DMS153 (cell line): ENCODE measurements at places on chromosomes 3 and 15.

DNA sequence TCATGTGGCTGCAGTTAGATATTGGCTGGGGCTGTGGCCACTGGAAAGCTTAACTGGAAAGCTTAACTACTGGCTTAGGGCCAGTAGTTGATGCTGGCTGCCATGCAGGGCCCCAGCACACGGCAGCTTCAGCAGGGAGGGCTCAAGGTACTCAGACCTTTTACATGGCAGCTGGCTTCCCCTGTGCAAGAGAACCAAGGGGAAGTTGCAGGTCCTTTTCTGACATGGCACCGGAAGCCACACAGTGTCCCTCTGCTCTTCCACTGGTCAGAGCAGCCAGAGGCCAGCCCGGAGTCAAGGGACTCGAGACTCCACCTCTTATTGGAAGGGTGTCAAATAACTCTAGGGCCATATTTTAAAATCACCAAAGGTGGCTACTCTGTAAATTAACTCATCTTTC lies 24.5 kb downstream of the CCR9 start:
- DNase-seq, result no peak

GRCh38 chr15:66221126-66221525 lies 32.4 kb downstream of the MEGF11 start:
- DNase-seq, result no peak

DNA sequence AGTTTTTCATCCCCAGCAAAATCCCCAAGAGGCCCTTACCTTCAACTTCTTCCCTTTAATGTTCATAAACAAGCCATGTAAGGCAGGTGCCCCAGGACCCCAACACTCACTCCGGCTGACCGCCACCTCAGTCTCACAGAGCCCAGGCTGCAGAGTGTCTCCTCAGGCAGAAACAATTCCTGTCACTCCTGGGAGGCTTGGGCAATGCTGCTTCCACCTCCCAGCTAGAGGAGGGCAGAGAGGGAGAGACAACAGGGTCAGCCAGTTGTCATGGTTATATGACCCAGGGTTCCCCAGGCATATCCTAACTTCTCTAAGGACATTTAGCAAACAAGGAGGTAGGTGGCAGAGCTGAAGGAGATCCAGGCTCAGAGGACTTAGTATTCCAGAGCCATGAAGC lies at the start of gene PLIN1:
Gene PLIN1, minus strand, starts transcription at position 156 of the 400 bp plus-strand sequence. CDS start 1,878 bp downstream, outside the sequence.
- no peak for DNase-seq

DNA sequence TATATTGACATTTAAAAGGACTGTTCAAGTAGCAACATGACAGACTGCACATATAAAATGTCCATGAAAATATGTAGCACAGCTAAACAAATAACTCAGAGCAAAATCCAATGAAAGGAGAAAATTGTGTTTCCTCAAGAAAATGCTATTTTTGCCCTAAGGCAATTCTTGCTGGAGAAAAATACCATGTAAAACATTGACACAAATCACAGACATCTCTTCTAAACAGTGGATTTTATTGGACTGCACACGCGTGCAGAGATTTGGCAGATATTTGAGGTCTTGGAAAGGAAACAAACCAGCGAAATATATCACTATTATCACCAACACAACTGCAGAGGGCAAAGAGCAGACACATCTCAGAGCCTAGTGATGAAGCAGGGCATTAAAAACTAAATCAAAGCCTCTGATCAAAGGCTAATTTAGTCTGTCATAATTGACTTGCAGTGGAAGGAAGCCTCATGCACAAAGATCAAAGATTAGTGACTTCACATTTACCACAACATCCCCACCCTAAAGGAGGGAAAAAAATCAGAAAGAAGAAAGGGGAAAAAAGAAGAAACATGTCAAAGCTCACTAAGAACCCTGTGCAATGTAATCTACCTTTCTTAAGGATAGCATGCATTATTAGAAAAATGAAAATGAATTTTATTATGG lies 52.4 kb downstream of the CHL1 start:
- DNase-seq, result no peak

GRCh38 chr3:46124216-46125177 lies 83.6 kb downstream of the CCR1 start:
- DNase-seq, result no peak

DNA sequence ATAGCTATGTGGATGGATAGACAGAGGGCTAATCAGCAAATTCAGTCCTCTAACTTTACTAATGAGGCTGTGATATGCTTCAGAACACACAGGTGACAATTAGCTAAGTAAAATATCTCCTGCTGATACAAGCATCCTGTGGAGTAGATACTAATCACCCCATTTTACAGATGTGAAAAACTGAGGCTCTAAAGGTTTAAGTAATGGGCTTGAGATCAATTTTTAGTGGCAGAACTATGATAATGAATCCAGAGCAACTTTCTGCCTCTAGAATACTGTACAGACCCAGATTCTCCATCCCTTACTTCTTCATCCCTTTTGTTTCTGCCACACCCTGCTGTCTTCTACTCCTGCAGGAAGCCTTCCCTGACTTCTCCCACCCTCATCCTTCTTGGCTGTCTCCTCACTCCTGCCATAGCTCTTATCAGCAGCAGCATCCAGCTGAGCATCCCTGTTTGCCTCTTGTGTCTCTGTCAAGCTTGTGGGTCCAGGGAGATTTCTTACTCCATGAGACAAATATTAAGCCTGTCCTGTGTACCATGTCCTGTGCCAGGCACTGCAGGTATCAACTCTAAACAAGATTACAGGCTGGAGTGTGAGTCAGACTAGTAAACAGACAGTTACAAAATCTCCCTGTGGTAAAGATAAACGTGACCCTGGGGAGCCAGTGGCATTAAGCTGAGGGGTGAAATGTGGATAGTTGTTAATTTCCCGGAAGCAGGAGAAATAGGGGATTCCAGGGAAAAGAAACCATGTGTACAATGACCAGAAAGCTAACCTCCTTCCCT lies 39.2 kb downstream of the SLC6A11 start:
- no peak for DNase-seq

GRCh38 chr3:35864871-35865270 lies 225.5 kb downstream of the ARPP21 start:
- no peak for DNase-seq

DNA sequence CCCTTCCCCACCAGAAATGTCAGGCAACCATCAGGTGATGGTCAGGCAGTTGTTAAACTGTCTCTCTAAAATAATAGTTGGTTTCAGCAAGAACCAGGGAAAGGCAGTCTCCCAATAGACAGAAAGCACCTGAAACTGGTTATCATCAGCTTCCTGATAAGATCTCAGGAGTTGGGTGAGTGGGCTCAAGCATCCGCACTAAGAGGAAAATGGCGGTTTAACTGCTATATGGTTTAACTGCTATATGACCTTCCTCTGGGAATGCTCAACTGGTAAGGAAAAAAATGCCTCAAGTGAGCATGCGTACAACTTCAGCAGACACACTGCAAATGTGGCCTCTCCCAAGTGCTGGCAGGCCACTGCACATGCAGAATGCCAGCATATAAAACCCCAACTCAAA lies 240.8 kb upstream of the CMC1 start:
- DNase-seq, result no peak

- DNase-seq, result no peak
These were observed 26.5 kb downstream of the AKAP13 start for GRCh38 chr15:85406916-85407315.

DNA sequence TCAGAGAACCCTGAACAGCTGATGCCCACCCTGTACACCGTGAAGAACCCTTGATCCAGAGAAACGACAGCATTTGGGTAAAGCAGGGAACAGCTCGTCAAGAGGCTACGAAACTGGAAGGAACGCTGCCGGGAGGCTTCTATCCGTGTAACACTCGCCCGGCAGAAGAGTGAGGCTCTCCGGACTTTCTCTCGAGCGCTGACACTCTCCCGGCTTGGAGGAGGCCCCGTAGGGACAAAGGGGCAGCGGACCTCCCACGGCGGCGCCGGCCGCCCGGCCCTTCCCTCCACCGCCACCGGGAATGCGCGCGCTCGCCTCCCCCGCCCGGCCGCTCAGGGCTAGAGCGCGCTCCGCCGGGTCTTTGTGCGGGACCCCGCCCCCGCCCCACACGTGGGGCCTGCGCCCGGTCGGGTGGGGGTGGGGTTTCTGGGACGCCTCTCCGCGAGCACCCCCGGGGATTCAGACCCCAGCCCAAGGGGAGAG lies 1.7 kb downstream of the HYAL2 start:
- no peak for DNase-seq

DNA sequence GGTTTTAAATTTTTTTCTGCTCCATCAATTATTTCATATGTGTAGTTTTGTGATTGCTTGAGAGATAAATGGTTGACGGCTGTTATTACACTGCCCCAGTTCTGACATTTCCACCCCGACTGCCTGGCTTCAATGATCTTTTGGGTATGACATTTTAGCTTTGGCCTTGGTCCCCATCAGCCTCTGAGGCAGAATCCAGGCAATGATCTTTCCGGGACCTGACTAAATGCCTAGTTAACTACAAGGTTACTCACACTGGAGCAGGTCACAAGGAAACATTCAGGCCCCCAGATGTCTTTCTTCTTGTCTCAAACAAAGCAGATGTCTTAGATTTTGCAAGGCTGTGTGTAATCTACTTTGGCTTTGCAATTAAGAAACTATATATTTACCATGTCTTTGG lies 61.1 kb upstream of the TMCO5A start:
- no peak for DNase-seq

- no peak for DNase-seq
These were observed 12.7 kb downstream of the LYSMD4 start for GRCh38 chr15:99720533-99720932.

GRCh38 chr3:189467451-189467850 lies 163.7 kb upstream of the TP63 start:
- DNase-seq, result no peak

DNA sequence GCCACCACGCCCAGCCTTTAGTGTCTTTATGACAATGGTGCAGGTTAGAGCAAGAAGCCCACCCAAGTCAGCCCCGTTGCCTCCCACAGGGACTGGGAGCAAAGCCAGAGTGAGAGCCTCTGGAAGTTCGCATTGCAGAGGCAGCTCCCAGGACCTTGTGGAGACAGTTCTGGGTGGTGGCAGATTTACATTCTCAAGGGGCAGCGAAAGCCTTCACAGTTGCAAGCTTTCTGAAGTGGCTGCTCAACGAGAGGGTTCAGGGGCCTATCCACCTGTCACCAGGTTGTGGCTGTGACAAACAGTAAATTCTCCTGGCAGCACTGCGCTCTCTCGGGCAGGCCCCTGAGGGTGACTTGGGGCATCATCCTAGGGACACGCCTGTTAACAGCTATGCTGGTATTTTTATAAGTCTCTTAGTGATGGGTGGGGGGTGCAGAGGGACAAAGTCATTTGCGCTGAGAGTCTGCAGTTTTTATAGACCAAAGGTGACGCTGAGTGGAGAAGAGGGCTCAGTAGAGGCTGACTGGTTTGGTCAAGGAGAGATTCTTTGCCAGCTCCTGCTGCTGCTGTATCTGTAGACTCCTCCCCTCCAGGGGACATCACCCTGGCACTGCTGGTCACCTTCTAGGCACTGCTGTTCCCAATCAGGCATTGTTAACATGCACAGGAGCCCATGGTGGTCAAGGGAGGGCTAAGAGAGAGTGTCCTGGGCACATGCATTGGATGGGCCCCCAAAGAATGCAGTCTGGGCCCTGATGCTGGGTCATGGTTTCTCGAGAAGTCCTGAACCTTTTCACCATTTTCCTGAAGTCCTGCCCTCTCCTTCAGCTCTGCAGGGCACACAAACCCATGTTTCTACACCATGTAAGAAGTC lies 57.5 kb upstream of the KLF13 start:
- DNase-seq, result no peak

GRCh38 chr15:70741107-70741531 lies 22.2 kb downstream of the UACA start:
- no peak for DNase-seq

- DNase-seq, result no peak
These were observed 149.1 kb upstream of the HACD2 start for GRCh38 chr3:123733805-123734526.

DNA sequence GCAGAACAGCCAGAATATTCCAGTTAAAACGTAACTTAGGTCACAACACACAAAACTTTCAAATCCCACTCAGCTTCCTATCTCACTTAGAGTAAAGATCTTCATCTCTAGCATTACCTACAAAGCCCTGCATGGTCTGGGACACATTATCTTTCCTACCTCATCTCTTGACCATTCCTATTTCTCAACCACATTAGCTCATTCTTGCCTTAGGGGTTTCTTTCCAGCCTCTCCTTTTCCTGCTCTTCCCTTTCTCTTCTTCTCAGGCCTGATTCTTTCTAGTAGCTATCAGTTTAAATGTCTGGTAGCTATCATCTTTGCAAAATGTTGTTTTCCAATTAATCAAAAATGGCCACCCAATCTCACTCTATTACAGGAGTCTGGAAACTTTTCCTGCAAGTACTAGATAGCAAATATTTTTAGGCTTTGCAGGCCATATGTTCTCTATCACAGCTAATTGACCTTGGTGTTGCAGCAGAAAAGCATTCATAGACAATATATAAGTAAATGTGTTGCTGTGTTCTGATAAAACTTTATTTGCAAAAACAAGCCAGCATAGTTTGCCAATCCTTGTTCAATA lies 15.1 kb upstream of the CBLB start:
- DNase-seq, result no peak

GRCh38 chr3:45215466-45215865 lies 10.6 kb downstream of the TMEM158 start:
- DNase-seq, result no peak

DNA sequence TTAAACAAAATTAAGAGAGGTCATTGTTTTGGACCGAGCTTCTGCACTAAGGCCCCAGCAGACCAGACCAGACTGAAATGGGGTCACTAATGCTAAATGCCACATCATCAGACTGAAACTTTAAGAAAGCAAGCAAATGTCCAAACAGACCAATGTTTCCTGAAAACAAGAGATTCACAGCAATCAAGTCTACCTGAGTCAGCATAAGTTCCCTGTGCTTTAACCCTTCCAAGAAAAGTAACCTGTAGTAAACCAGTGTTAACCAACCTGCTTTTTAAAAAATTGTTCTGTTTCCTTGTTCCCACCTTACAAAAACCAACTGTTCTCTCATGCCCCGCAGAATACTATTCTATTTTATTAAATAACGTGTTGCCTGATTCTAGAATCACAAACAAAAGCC lies 241.1 kb upstream of the GADL1 start:
- no peak for DNase-seq

- DNase-seq, result no peak
These were observed 27.0 kb upstream of the ITPKA start for GRCh38 chr15:41466711-41467110.

GRCh38 chr3:63964681-63965485 lies 52.7 kb upstream of the SCAANT1 start:
- DNase-seq, result no peak
